Stimulated activated CD4-positive, alpha-beta T cell treated with anti-CD3 and anti-CD28 coated beads, Interleukin-15, amount 100 ng/mL, for 1 hour (primary cell): ENCODE measurements at places on chromosomes 2 and 18.

DNA sequence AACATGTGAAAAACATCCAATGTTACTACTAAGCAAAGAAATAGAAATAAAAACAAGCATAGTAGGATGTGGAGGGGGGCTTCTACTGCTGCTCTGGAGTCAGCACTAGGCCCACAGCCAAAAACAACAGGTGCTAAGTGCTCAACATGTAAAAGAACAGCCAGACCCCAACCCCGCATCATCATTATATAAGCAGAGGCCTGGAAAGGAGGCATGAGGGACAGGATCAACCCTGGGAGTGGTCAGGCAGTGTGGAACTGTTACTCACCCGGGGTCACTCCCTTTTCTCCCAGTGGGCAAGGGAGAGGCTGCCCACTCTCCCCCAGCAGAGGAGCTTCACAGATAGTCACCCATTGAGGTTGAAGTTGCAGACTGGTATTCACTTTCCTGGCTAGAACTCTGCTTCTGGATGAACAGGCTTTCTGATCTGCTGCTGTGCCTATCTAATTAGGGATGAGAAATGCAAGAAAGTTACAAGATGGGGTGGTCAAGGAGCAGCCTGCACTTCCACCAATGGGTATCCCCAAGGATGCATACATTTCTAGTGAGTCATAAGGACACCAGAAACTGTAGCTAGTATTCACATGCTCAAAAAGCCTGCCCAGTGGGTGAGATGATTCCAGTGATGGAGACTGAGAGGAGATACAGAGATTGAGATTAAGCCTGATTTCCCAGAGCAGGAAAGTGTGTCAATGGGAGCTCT is 480.1 kb upstream of the TCF4 start:
- no peak for DNase-seq

DNA sequence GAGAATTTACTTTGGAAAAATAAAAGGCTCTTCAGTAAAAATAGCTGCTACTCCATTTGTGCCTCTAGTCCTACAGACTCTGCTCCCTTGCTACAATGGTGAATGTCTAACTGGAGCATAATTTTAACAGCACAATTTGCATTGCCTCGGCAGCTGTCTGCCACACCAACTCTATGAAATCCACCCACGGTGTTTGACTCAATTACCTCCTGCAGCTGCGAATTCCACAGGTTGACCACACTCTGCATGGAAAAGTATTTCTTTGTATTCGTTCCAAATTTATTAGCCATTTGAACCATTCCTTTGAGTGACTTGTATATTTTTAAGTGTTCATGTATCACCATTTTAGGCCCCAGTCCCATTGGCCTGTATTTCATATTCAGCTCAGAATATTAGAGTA is 182.1 kb upstream of the CCDC68 start:
- no peak for DNase-seq

DNA sequence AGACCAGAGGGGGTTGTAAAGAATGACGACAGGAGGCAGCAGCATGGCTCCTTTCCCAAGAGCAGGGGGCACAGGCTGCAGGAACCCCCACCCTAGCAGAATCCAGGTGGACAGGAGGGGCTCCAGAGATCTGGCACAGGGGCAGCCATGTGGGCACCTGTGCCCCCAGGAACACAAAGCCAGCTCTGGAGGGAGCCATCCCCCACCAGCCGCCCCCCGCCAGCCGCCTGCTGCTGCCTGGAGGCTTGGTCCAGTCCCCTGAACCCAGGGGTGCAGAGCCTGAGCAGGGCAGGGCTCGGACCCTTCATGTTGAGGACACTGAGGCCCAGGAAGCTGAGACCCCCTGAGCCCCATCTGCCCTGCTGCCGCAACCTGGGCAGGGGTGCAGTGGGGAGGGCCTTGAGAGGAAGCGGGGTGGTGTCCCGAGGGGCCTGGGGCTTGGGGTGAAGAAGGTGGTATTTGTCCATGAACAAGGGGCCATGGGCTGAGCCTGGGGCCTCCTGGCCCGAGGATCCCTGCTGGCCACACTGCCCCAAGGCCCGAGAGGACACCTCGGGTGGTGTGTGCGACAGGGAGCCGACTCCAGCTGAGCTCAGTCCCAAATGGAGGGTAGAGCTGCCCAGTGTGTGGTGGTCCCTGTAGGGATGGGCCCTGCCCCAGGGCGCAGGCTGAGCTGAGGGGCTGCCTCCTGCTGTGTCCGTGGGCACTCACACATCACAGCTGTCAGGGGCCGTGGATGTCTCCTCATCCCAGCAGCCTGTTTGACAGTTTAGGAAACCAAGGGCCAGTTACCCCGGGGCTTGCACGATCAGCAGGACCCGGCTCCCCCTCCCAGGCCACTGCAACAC is 39.8 kb upstream of the SNED1 start:
- no peak for DNase-seq

GRCh38 chr2:183079139-183079775 is 710 bp downstream of the DUSP19 start:
- DNase-seq: no peak

GRCh38 chr2:69774984-69775982 is 33.3 kb downstream of the ANXA4 start:
- no peak for DNase-seq

DNA sequence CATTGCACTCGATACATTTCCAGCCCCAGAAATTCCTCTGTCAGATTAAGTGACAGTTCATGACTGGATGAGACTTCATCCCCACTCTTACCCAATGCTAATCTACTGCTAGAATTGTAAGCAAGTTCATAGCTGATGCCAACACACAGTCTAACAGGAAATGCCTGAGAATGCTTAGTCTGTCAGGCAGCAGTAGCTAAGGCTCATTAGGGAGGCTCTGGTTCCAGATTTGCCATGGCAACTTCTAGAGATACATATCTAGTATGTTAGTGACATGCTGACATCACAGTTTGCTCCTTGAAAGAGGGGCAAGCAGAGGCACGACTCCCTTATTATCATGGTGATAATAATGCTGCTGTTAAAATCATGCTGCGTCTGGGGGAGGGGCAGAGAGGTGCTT is 198.4 kb downstream of the RBM43 start:
- DNase-seq: no peak

DNA sequence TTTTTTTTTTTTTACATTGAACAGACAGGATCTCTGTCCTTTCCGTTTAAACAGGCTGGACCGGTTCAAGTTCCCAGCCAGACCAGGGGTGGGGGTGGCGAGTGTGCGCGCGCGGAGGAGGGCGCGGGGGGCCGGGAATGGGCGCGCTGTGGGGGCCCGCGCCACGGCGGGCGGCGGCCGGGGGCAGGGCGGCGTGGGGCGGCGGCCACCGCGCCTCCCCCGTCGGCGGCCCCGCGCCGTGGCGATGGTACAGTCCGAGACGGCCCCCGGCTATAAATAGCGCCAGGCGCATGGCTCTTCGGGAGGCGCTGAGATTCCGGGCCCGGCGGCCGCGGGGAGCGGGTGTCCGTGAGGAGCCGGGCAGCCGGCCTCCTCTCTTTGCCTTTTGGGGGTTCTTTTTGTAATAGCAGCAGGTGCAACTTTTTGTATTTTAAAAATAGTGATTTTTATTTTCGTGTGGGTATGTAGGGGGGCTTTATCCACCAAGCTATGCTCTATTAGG is 430 bp upstream of the CELF4 start:
- no peak for DNase-seq

DNA sequence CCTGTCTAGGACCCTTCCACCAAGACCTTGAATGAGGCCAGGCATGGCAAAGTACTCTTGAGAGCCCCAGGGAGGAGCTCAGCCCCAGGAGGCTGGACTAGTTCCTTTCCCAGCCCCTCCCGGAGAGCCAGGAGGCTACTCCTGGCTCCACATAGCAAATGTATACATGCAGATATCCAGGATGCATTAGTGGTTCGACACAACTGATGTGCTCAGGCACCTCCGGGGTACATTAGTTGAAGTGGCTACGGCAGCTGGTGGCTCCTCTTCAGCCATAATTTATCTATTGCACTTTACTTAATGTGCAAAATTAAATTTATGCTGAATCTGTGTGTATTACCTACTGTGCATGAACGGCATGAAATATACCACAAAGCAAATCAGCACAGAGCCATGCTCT is 182.8 kb upstream of the MEIS1 start:
- no peak for DNase-seq

DNA sequence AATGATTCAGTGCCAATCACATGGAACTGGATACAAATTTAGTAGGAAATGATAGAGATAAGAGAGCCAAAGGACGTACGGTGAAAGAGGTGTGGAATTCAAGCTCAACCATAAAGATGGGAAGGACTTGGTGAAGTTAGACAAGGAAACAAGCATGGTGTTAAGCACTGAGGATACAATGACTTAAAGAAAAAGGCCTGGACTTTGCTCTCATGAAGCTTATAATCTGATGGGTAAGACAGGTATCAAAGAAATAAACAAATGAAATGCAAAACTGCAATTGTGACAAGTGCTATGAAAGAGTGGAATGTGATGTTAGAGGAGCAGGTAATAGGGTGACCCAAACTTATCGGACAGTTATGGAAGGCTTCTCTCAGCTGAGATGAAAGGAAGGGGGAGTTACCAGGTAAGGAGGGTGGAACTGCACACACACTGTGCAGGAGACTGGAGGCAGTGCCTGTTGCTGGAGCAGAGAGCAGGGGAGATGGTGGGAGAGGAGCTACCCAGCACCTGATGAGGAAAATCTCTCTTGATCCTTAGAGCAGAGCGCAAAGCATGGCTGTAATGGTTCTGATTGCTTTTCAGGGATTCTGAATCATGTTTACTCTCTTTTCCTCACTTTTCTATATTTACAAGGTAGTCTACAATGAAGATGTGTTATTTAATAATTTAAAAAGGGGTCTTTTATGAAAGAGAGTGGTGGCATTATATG is 107.6 kb upstream of the BZW1 start:
- no peak for DNase-seq

- DNase-seq: no peak
Observed at GRCh38 chr2:68284896-68285295, 32.6 kb upstream of the PPP3R1 start.

DNA sequence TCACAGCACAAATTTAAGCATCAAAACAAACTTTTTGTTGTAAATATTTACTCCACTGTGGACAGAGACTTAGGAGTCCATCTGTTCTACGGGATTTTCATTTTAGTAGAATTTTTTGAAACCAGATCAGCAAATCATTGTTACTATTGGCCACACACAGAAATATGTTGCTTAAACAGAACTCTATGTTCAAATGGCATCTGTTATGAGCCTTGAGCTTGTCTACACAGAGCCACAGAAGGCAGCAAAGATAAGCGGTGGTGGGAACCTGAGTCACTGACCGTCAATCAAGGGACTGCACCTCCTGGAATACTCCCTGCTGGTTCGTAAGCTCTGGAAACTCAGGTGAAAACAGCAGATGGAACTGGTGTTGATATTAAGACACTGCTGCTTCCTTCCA is 156.8 kb downstream of the TMEM200C start:
- DNase-seq: no peak

GRCh38 chr2:108417254-108417653 is 31.8 kb upstream of the GCC2 start:
- DNase-seq: no peak

DNA sequence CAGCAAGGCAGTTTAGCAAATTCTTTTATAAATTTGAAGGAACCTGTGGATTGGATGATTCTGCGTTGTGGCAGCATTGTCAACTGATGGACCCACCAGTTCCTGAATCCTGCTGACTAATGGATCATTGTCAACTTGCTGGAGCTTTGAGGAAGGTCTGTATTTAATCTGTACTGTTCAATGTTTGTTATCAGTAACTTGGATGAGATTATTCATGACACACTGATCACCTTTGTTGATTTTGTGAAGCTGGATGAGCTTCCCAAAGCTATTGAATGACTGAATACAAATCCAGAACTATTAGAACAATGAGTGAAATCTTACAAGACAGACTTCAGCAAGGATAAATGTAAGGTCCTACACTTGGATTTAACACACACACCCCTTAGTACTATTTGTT is 101.3 kb downstream of the AQP4 start:
- no peak for DNase-seq

DNA sequence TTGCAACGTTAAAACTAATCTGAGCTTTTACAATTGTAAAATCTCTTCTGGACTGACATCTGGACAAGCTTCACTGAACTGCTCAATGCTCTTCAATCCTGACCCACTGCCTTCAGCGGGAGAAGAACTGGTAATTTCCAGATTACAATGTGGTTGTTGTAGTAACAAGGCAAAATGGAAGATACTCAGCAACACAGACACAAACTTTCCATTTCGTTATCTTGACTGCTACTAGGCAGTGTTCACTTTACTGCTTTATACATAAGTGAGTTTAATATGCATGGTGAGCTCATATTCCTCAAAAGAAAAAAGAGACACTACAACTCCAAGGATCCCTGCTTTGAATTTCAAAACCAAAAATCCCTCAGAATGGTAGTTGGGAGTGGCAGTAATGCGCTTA is 51.9 kb downstream of the GRB14 start:
- DNase-seq: no peak

DNA sequence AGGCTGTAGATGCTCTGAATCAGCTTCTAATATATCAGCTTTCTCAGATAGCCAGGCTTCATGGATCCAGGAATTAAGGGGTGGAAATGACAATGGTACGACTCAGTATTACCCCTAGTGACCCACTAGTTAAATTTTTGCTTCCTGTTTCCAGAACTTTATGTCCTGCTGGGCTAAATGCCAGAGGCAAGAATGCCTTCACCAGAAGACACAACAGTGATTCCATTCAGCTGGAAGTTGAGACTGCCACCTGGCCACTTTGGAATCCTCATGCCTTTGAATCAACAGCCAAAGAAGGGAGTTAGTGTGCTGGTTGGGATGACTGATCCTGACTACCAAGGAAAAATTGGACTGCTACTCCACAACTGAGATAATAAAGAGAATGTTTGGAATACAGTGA is 239.1 kb downstream of the ASXL3 start:
- DNase-seq: no peak

- no peak for DNase-seq
Observed at GRCh38 chr2:176079831-176080539, 3.8 kb downstream of the EVX2 start.

- no peak for DNase-seq
Observed at GRCh38 chr2:29723255-29724001, 198.0 kb downstream of the ALK start.

- DNase-seq: no peak
Observed at GRCh38 chr18:26566874-26567555, 18.7 kb upstream of the KCTD1 start.

- DNase-seq: no peak
Observed at GRCh38 chr2:8248623-8248957, 433.3 kb upstream of the ID2 start.

GRCh38 chr2:207328944-207329386 is 163.2 kb upstream of the KLF7 start:
- no peak for DNase-seq

DNA sequence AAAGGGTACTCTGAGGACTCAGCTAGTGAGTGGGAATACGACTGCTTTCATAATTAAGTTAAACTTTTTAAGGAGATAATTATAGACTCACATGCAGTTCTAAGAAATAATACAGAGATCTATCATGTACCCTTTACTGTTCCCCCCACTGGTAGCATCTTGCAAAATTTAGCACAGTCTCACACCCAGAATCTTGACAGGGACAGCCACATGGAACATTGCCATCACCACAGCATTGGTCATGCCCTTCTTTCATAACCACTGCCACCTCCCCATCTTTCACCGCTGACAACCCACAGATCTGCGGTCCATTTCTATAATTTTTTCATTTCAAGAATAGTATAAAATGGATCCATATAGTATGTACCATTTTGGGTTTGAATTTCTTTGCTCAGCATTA is 37.8 kb downstream of the ARHGEF4 start:
- DNase-seq: no peak
